ENCODE measurements at places on chromosomes 6 and 20. TPM values are rescaled to one million over a fixed set of nuclear protein-coding genes. Genes with fewer than 3 reads are reported as not detected.

The HSPA1B gene
- total RNA-seq: 35.5 TPM

The NNAT gene
- 0.20 TPM for total RNA-seq

The LY6G5C gene
- total RNA-seq: 1.8 TPM

The SYCP2L gene
- not detected for total RNA-seq

The ACSS1 gene
- total RNA-seq: 53.3 TPM

The HLA-DOA gene
- 2.9 TPM for total RNA-seq

The RAB44 gene
- total RNA-seq: 0.07 TPM

The TNF gene
- 53.4 TPM for total RNA-seq

The TXLNB gene
- 0.76 TPM for total RNA-seq

The PSORS1C1 gene
- total RNA-seq: not detected

The ARG1 gene
- total RNA-seq: not detected

The CRISP2 gene
- total RNA-seq: not detected

The TMC2 gene
- total RNA-seq: not detected

The RSPH9 gene
- total RNA-seq: not detected

All from activated naive CD4-positive, alpha-beta T cell treated with anti-CD3 and anti-CD28 coated beads, Interleukin-2, amount 10 ng/mL, durations not matched to agents 5 hours and 36 hours (primary cell).